ENCODE measurements at places on chromosomes 1 and 21.

DNA sequence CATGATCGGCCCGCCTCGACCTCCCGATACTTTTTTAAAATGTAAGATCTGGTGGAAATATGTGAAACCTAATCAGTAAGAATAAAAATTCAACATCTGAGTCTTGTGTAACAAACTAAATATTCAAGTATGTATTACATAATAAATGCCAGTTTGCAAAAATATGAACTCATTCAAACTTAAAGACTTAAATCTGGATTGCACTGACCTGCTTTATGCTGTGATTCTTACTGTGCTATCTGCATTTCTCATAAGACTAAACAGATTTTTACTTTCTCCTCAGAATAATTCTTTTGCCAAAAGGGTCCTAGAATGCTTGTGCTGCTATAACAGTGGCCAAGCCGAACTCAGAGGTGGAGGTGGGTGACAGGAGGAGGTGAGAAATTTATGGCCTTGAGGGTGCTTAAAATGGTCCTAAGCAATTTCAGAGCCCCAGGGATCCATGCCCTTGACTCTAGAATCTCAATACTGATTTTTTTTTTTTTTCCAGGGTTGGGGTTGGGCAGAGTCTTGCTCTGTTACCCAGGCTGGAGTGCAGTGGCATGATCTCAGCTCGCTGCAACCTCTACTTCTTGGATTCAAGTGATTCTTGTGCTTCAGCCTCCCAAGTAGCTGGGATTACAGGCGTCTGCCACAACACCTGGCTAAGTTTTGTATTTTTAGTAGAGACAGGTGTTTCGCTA, 38.2 kb downstream of the IL23R start:
- DNase-seq, result no peak

DNA sequence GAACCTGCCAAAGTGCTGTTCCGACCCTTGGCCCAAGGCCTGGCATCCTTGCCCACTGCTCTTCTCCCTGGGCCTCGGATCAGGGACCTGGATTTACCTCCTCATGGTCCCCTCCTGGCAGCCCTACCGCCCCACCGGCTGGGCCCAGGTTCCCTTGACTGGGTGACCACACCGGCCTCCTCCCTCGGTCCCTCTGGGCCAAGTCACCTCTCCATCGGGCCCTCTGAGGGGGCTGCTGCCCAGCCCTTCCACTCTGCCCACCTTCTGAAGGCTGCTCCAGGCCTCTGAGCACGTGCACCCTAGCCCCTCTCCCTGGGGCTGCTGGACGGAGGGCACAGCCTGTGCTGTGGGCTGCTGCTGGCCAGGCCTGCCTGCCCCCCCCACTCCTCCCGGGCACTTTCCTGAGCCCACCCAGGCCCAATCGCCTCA, 9.3 kb upstream of the MMEL1 start:
- no peak for DNase-seq

DNA sequence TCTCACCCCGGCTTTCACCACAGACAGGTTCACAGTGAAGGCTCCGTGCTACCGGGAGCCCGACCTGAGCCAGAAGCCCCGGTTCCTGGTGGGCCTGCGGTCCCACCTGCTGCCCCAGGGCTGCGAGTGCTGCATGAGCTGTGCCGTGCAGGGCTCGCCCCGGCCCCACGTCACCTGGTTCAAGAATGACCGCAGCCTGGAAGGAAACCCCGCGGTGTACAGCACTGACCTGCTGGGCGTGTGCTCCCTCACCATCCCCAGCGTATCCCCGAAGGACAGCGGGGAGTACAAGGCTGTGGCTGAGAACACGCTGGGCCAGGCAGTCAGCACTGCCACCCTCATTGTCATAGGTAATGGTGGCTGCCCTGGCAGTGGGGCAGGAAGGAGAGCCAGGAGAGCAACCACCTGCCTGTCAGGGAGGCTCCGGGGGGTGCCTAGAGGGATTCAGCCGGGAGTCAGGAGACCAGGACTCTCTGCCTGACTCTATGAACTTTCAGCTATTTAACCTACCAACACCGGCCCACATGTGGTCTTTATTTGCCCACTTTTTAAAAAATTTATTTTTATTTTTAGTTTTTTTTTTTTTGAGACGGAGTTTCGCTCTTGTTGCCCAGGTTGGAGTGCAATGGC, 36.4 kb downstream of the IGFN1 start:
- no peak for DNase-seq

DNA sequence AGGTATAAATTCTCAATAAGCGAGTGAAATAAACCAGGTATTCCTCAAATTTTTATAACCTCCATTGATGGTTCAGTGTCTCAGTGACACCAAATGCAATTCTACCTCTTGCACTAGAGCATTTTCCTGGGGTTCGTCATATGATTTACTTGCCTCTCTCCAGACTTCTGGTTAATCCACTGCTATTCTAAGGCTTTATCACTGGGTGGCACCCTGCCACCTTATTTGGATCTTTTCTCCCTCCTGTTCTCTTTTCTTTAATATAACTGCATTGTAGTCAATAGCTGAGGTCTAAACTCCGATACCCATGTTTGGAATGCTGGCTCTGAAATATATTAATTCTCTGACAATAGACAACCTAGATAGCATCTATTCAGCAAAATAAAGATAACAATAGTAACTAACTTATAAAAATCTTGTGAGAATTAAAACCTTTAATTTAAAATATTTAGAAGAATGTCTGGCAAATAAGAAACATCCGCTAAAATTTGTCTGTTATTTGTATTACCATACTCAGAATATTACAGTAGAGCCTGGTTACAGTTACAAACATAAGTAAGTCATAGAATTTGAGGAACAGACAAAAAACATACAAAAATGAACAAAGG, 436.4 kb downstream of the PLA2G4A start:
- peak; percentile 23 for DNase-seq

GRCh38 chr1:116309090-116309870, 63.8 kb upstream of the ATP1A1 start:
- DNase-seq, result no peak

DNA sequence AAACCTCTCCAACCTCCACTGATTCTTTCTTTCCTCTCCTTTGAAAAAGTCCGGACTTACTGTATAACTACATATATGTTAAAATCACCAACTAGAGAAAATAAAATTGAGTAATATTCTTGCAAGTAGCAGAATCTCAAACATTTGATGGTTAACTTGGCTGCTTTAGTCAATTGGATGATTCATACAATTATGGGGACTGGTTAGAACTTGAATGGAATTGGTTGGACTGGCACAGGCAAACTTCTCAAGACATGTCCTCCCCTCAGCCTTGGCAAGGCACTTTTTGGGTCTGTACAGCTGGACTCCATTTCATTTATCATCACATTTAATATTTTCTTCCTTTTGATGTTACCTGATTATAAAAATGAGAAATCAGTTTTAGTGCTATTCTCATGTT, 6.5 kb downstream of the WLS start:
- no peak for DNase-seq

DNA sequence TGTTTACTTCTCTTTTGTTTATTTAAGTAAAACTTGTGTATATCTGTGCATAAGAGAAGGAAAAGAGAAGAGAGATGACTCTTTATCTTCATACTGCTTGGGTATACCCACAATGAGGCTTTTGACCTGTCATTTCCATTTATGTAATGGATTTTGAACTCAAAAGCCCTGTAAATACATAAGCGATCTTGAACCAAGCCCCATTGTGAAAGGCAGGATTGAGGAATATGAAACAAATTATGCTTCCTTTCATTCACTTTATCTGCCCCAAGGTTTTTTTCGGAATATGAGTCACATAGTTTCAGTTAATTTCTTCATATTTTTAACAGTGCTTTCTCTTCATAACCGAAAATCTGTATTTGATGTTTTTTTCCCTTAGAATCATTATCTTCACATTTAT, 21.4 kb downstream of the CNST start:
- DNase-seq, result no peak

DNA sequence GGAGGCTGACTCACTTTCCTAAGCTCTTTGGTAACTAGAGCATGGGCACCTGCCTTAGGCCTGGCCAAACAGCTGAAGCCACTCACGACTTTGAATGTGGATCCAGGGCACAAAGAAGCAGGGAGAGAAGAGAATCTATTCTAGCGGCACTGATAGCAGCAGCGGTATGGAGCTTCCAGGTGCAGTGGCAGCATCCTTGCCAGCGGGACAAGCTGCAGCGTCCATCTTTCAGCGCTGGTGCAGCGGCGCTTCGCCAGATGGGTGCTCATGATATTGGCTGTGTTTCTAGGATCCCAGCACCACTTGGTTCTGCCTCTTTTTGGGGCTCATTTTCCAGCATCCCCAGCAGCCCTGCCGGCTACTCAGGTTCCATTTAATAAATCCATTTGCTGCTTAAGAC, 184.2 kb downstream of the SLC44A5 start:
- DNase-seq, result no peak

DNA sequence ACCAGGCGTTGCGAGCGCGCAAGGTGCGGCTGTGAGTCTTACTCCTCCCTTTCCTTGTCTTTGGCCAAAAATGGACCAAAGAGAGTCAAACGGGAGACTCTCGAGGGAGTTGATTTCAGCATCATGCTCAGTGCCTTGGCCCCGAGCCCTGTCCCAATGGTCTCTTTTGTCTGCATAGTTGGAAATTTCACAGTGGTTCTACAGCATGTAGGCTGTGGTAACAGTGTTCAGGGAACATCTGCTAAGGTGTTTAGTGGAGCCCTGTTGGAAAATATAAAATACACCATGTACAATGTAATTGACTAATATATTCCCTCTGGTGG, 2.7 kb downstream of the CACNA1E start:
- no peak for DNase-seq

DNA sequence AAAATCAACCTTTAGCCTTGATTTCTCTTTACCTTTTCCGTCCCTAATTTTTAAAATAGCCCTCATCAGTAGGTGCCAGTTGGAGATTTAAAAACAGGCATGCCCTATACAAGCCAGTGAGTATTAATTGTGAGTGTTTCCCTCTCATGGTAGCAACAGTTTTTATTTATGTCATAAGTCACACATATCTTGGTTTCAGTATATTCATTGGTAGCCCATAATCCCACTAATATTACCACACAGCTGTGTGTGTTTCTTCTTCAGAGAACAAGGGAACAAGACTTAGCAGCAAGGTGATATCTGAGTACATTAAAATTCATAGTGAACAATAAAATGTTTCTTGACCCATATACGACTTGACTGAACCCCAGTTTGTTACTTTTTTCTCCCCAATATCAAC, 68.6 kb upstream of the HSPA13 start:
- no peak for DNase-seq
